ENCODE measurements at places on chromosomes 4 and X.

- no peak for DNase-seq
Measured at GRCh38 chr4:38068107-38068506, 107.9 kb downstream of the PTTG2 start.

GRCh38 chr4:130393231-130393630, 1297.3 kb downstream of the C4orf33 start:
- no peak for DNase-seq

GRCh38 chr4:613126-613525, 12.2 kb upstream of the PDE6B start:
- no peak for DNase-seq

- no peak for DNase-seq
Measured at GRCh38 chr4:116101321-116101720, 984.1 kb downstream of the TRAM1L1 start.

GRCh38 chr4:73335679-73336078, 68.4 kb upstream of the ALB start:
- no peak for DNase-seq

DNA sequence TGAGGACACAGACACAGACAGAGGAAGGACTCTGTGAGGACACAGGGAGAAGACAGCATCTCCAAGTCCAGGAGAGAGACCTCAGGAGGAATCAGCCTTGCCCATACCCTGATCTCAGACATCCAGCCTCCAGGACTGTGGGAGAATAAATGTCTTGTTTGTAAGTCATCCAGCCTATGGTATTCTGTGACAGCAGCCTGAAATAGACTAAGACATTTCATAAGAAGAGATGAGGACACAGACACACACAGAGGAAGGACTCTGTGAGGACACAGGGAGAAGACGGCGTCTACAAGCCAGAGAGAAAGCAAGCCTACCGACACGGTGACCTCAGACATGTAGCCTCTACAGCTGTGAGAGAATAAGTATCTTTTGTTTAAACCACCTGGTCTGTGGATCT, 112.1 kb downstream of the DHRSX start:
- DNase-seq: no peak

- DNase-seq: no peak
Measured at GRCh38 chr4:162582180-162582579, 418.4 kb upstream of the FSTL5 start.

DNA sequence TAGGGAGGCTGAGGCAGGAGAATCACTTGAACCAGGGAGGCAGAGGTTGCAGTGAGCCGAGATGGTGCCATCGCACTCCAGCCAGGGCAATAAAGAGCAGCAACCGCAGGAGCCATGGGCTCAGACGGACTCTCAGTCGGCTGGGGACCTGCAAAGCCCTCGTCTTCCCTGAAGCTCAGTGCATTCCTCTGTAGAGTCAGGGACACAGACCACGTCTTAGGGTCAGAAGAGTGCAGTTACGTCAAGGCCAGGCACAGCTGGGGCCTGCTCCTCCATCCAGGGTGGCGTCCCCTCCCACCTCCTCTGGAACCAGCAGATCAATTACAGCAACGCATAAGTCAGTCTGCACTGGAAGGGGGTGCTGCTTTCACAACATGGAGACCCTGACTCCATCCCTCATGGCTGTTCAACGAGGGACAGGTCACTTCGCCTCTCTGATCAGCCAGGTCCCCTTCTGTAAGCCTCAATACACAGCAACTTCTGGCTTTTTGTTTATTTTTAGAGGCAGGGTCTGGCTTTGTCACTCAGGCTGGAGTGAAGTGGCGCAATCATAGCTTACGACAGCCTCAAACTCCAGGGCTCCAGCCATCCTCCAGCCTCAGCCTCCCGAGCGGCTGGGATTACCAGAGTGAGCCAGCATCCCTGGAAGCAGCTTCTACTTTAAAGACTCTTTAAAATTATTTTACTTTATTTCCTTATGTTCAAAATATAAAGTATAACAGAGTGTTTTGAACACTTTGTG, 76.4 kb downstream of the ZFYVE28 start:
- no peak for DNase-seq

DNA sequence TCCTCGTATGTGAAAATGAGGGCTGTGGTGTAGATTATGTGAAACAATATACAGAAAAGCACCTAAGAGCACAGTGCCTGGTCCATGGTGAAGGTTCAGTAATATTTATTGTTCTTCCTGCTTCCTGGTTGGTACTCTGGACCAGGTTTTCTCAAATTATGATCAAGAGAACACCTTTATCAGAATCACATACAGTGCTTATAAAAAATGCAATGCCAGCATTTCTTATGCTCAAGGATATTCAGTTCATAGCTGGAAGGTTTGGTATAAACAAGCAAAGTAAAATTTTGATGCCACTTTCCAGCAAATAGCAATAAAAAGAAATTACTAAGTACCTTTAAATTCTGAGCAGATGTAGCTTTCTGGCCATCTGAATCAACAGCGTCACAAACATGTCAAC, 1412.4 kb downstream of the RPA4 start:
- no peak for DNase-seq

- no peak for DNase-seq
Measured at GRCh38 chrX:24294619-24295018, 19.2 kb downstream of the SUPT20HL2 start.

GRCh38 chr4:41976775-41977516, 4.6 kb upstream of the DCAF4L1 start:
- no peak for DNase-seq

DNA sequence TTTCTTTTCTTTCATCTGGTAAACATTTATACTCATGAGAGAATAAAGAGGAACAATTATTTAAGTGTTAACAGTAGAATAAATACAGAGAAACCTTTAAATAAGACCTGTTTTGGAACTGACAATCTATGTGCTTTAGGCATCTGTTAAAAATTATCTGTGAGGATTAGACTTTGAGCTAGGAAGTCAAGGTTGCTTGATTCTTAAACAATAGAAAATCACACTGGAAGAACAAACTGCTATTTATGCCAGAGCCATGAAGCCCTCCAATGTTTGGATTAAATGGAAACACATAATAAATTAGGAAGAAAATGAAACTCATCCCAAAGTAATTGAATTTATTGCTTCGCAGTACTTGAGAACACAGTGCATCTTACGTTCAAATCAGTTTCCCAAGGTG, 207.2 kb upstream of the NPY2R start:
- no peak for DNase-seq

- DNase-seq: no peak
Measured at GRCh38 chr4:6464842-6465588, 7.4 kb downstream of the PPP2R2C start.

DNA sequence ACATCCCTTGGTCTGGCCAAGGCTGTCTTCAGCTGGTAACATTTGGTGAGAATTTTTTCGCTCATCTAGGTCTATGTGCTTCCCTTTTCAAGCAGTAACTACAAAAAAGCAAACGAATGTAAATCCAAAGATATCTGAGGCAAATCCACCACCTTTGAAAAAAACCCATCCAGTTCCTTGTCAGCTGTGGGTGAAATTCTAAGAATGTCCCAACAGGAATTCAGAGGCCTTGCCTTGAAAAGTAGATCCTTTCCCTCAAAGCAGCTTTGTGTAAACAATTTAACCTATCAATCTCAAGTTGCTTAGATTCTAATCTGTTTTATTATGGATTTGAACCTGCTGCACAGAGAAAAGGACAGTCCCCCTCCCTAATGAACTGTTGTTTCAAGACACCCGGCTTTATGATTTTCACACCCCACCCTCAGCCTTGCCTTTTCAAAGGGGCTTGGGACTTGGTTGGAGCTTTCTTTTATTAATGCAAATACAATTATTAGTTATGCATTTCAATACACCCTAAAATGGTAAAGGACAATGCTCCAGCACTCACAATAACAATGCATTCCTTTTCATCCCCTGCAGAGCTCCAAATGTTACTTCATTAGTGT, 166.6 kb downstream of the LDB2 start:
- no peak for DNase-seq

DNA sequence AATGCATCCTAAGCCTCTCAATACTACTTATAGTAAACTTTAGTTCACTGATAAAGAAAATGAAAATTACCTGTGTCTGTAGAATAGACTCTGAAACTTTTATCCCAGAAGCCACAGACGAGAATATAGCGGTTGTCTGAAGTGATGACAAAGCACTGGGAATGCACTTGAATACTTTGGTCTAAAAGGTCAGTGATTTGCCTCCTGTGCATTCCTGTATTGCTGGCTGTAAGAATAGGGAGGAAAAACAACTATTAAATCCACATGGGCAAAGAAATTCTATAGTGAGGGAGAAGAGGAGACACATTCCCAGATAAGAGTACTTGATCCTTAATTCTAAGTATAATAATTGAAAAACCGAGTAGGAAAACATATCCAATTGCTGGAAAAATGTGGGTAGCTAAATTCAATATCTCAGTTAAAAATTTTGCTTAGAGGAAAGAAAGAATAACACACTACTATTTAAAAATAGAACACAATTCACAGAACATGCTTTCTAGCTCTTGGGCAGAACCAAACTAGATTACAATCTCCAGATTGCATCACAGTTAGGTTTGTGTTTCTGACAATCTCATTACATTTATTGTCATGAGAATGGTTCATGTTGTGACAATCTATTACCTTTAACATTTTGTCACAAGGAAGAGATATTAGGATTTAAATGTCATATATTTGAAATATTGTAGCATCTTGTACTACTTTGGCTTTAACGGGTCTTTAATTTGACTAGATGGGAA, 232.1 kb downstream of the DCLK2 start:
- DNase-seq: no peak

DNA sequence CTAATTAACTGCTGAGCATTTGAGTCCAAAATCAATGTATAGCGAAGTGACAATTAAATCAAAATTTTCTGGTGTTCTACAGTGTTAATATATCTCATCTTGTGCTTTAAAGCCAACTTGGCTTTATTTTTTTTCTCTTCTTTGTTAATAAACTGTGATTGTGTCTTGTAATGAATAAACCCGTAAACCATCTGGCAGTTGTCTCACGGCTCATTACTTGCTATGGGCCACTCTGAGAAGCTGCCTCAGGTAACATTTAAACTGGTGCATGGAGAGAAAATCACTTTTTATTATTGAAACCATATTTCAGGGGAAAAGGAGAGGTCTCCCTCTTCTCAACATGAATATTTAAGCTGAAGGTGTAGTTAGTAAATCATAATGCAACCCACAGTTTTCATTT, 694.0 kb downstream of the KCTD8 start:
- DNase-seq: no peak

- no peak for DNase-seq
Measured at GRCh38 chr4:184803874-184804273, 21.9 kb downstream of the ACSL1 start.

DNA sequence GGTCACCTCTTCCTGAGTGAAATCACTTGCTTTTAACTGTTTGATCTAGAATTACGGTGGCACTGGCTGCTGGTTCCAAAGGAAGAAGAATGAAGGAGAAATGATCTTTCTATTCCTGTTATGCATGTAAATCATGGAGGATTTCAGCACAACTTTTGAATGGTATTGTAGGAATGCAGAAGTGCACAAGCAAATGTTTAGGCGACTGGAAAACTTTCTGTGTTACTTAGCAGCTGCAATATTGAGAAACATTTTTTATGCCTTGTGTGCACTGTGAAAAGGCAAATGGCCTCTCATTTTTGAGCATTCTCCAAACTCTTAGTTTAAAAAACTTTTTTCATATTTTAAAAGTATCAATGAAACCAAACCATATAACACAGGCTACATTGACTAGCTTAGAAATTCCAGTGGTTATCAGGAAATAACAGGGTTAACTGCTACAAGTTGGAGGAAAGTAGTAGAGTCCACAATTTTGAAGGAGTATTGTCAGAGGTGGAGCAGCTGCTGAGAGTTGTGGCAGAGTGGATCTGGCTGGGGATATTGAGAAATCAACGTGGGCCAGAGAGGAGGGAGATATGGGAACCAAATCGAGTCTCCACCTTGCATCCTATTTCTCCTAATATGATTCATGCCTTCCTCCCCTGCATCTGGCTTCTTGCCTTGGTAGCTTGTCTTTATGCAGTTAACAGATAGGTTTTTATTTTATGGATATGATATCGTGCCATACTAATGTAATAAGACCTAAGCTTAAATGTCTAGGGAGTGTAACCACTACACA, 32.0 kb upstream of the FHL1 start:
- no peak for DNase-seq

- DNase-seq: no peak
Measured at GRCh38 chr4:38097818-38098217, 137.6 kb downstream of the PTTG2 start.

DNA sequence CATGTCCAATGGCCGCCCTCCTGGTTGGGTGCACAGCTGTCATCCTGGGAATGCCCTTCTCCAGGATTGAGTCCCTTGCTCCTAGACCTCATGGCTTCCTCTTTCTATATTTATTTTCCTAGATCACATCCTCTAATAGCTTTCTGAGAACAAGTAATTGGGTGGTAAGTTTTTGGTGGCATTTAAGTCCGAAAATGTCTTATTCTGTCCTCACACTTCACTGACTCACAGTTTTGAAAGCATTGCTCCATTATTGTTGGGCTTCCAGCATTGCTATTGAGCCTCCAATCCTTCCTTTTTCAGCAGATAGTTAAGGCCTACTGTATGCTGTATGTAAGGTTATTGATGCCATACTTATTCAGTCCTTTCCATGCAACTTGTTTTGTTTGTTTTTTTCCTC, 25.9 kb downstream of the PGM2 start:
- DNase-seq: no peak

DNA sequence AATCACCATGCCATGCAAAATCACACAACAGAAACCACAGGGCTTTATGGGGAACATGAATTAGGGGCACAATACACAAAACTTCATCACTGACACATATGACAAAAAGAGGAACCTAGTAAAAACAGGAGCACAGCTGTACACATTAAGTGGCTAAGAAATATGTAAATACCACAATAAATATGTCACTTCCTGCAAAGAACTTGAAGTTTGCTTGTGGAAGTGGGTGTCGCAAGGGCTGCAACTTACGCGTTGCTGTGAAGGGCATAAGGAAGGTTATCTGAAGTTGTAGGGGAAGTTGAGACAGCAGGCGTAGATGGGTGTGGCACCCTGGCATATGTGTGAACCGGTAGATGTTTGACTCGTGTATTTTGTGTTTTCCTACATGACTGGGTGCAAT, 42.4 kb downstream of the CLCN4 start:
- DNase-seq: no peak

DNA sequence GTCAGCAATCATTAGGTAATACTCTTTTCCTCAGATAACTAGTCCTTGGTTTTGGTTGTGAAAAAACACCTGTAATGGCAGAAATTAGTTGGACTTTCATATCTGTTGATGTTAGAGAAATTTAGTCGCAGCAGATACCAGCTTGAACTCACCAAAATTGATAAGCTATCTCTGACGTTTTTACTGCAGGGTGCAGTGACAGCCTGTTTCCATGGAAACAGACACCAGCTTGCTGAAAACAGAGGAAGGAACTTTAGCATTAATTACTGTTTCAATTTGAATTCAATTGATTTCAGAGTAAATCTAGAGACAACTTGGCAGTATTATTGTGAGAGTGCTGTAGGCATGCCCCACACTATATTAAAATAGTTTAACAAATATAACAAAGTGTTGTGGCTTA, 246.5 kb downstream of the PPP1R2C start:
- no peak for DNase-seq

Data from T1000 (cell line).